Activated naive CD4-positive, alpha-beta T cell treated with anti-CD3 and anti-CD28 coated beads, Interleukin-2, amount 50 U/mL, for 16 hours (primary cell): ENCODE measurements at places on chromosomes 4 and X.

GRCh38 chrX:136825771-136826170 lies 45.0 kb upstream of the ARHGEF6 start:
- no peak for DNase-seq

DNA sequence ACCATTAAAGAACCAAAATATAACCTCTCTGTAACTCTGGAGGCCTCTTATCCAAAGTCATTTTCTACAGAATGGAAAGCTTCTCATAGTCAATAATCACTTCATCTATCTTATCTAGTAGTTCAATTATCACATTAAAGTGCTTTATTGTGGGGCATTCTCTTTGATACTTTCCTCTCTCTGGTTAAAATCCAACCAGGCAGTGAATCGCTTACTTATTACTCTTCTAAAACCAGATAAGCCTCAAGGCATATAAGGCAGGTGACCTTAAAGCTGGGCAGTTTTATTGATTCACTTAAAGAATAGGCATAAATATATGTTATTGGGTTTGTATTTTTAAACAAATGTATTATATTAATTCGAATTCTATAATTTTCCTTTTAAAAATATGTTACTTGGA lies 2162.1 kb upstream of the TENM3 start:
- DNase-seq = no peak

- no peak for DNase-seq
Observed at GRCh38 chr4:83323136-83323535, 11.5 kb downstream of the HPSE start.

- no peak for DNase-seq
Observed at GRCh38 chrX:115719171-115719570, 158.2 kb downstream of the PLS3 start.

DNA sequence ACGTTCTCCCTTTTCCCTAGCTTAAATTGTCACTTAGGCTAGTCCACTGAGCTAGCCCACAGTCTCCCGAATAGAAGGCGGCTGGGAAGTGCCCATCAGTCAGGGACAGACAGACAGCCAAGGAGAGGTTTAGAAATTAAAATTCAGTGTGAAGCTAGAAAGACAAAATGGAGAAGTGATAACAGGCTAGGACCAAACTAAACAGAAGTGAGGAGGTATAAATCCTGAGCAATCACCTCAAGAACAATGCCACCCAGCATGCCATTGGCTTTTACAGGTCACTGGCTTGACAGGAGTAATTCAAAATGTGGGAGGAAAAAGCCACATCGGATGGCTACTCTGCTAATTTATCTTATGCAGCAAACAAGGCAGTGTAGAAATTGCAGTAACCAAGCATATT lies 138.9 kb downstream of the MAPK10 start:
- no peak for DNase-seq

DNA sequence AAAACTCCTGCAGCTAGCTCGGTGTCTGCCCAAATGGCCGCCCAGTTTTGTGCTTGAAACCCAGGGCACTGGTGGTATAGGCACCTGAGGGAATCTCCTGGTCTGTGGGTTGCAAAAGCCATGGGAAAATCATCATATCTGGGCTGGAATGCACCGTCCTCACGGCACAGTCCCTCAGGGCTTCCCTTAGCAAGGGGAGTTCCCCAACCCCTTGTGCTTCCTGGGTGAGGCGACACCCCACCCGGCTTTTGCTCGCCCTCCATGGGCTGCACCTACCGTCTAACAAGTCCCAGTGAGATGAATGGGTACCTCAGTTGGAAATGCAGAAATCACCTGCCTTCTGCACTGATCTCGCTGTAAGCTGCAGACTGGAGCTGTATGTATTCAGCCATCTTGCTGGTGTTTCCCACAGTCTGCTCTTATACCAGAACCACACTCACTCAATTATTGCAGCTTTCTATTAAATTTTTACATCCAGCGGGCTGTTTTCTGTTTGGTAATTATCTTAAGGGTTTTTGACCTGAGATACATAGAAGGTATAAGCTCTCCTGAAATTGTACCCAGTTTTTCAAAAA lies 36.7 kb upstream of the NPNT start:
- no peak for DNase-seq

GRCh38 chrX:79506001-79506400 lies 138.9 kb upstream of the ITM2A start:
- no peak for DNase-seq

DNA sequence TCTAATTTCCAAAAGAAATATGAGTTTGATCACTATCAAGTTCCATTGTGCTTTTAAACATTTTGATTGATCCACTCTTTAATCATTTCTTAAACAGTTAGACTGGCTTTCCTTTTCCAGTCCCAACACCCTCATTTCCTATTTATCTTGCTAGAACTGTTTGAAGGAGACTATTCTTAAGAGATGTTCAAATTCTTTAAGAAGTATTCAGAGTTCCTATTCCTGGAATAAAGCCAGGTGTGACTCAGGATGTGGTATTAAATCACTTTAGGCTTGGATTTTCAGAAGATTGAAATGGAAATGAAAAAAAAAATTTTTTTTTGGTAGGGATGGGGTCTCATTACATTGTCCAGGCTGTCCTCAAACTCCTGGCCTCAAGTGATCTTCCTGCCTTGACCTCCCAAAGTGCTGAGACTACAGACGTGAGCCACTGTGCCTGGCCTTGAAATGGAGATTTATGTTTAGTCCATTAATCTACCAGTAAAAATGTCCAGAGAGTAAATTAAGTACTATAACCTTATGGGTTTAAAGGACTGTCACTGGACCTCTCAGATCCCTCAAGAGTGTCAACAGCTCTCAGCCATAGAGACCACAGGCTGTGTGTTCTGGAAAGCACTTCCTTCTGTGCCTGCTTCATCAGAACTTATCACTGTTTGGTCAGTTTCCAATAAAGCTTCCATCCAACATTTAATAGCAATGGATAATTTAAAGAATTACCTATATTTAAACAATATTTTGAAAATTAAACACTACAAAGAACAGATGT lies 90.7 kb downstream of the CDS1 start:
- no peak for DNase-seq

DNA sequence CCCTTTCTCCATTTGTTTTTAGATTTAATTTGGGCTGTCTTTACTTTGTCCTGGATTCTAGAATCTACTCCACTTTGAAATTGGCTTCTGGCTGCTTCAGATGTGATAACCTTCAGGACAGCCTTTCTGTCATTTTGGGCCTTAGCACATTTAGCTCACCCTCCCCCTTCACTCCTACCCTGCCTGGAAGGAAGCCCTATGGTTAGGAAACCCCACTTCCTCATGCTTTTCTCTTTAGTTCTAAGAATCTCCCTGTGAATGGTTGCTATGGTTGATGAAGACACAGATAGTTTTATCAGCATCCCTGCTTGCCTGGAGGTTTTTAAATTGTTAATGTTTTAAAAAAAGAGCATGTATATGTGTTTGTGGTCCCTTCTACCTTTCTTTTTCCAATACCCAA lies 100.7 kb upstream of the PTPN13 start:
- no peak for DNase-seq

DNA sequence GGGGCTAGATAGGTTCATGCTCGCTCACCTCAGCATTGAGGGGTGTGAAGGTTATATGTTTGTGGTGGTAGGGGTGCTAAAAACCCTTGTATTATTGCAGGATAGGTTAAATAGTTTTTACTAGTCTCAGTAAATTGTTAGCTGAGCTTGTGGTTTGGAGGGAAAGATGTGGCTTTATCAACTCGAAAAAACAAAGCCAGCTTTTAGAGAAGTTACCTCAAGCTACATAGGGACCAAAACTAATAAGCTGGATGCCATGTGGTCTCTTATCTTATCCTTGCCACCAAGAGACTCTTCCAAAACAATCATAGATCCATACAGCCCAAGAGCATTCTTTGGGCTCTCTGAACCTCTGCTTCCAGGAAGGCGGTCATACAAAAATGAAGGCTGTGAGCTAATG lies 29.2 kb downstream of the MSN start:
- no peak for DNase-seq

GRCh38 chrX:134727363-134727762 lies 69.1 kb upstream of the PLAC1 start:
- DNase-seq = no peak

- DNase-seq = no peak
Observed at GRCh38 chrX:7891928-7892327, 35.3 kb downstream of the PNPLA4 start.

DNA sequence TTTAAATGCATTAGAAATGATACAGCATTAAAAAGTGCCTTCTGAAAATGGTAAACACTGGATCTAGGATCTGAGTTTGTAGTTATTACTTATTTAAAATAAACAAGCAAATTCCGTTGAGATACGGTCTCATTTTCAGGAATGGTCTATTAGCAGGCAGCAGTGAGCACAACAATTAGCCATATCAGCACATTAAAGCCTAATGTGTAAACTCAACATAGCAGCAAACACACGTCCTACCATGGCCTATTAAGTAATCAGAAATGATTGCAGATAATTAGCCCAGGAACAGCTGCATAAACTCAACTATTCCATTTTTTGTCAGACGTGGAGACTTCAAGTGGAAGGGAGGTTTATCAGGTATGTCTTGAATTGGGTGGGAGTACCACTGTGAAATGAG lies 61.8 kb downstream of the NEIL3 start:
- DNase-seq = no peak

DNA sequence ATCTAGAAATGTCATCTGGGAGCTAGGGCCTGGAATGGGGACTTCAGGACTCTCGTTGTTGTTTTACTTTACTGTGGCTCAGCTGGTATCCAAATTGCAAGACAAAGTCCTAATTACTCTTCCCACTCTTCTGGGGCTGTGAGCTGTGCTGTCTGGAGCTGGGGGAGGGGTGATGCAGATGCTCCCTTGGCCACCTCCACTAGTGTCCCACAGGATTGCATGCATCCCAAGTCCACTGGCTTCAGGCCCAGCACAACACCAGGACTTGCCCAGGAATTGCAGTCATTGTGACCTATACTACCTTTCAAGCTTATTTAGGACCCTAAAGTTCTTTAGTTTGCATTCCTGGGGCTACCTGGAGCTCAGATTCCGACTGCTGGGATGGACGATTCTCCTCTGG lies 366.1 kb upstream of the FAM47C start:
- DNase-seq = no peak

- DNase-seq = no peak
Observed at GRCh38 chr4:187484186-187484585, 511.4 kb upstream of the ZFP42 start.

DNA sequence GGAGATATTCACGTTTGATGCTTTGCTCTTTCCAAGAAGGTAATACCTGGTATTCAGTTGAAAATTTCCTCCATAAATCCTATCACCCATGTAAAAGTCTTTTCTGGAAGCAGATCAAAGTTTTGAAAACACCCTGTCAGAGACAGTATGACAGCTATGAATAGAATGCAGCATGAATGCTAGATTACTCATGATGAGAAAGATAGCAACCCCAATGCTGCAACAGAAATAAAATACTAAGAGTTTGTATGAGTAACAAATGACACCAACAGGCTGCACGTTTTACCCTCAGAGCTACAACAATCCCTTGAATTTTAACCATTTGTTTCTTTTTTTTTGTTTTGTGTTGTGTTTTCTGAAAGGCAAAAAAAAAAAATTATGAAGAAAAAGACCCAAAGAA lies 108.6 kb downstream of the ARHGAP6 start:
- DNase-seq = no peak

GRCh38 chr4:118765399-118765798 lies 70.5 kb downstream of the SEC24D start:
- no peak for DNase-seq
